Psoas muscle (tissue), 8 donors: ENCODE measurements at places on chromosomes 2 and 18.

DNA sequence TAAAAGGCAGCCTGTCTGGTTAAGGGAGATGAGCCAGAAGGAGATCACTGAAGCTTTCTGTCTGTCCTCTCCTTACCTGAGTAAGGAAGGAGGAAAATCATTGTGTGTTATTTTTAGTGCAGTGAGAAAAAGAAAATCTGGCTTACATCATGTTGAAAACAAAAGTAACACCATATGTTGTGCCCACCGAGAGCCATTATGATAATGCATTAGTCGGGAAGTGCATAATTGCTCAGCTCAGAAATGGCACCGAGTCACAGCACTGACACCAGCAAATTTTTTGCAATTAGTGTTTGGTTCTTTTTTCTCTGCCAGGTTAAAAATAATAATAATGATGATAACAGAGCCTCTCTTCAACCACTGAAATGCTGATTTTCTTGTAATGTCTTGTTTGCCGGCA, 46.6 kb downstream of the HNMT start:
- DNase-seq: no peak

DNA sequence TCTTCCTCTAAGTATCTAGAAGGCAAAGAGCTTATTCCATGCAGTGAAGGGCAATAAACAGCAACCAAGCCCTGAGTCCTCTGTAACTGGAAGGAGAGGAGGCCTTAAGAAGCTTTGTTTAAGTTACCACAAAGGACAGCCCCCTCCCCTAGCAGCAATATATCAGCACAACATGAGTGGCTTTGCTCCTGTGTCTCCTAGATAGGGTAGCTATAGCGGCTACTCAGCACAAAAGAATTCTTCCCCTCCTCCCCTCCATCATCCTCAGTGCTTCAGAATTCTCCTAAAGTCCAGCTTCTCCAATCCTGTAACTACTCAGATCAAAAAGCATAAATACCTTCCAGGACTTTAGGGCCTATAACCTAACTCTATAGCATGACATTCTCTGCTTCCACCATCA, 16.5 kb downstream of the SUMO1 start:
- DNase-seq: no peak

DNA sequence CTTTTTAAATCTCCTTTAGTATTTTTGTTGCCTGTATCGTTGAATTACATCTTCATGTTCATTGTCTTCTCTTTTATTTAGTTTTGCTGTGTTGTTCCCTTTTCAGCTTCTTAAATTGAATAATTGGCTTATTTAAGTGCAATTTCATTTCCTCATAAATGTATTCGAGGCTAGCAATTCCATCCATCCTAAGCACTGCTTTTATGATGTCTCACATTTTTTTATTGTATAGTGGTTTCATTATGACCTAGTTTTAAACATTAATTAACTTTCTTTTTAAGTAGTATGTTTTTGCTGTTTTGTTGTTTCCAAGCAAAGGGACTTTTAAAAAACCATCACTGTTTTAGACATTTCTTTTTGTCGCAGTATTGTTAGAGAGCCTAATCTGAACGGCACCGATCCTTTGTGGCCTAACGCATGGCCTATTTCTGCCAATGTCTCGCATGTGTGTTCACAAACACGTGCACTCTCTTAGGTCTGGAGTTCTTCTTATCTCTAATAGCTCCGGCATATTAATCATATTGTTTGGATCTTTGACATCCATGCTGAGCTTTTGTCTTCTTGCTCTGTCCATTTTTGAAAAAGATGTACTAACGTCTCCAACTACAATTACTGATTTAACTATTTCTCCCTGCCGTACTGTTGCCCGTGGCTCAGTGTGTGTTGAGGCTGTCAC, 59.6 kb upstream of the ZNF516 start:
- no peak for DNase-seq

- DNase-seq: no peak
Observed at GRCh38 chr18:29549759-29550158, 1372.8 kb upstream of the CDH2 start.

GRCh38 chr2:152335016-152335725, at the start of gene FMNL2:
FMNL2 (plus strand) TSS chr2:152335174.
- DNase-seq: peak; percentile 93
